ENCODE measurements at places on chromosomes 16 and 17. TPM values are rescaled to one million over a fixed set of nuclear protein-coding genes. Genes with fewer than 3 reads are reported as not detected.

DNA sequence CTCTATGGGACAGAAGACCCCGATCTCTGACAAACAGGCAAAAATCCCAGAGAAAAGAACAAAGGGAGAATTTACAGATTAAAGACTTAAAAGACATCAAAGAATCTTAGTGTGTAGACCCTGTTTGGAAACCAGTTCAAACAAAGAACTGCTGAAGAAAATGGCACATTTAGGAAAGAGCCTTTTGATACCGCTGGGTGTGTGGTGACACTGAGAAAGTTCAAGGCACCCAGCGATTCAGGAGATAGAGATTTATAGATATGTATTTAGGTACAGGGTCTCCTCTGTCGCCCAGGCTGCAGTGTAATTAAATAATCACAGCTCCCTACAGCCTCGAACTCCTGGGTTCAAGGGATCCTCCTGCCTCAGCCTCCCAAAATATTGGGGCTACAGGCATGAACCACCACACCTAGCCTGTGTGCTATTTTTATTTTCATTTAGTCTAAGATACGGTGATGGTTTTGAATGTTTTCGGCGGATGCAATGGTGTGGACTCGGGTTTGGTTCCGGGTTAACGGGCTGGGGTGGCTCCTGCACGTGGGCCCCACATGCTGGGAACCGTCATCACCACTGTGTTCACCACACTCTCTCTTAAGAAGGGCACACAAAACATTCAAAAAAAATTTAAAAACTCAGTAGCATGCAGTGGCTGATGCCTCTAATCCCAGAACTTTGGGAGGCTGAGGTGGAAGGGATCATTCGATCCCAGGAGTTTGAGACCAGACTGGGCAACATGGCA lies 114.0 kb downstream of the ZNF778 start:
- H3K27me3 ChIP-seq: no peaks in the 10 kb centered on the region
- peaks cover 47% of the 10 kb centered on the region for H3K4me1 ChIP-seq
- H3K4me3 ChIP-seq: no peak overlapping the region

GRCh38 chr17:8935191-8935590 lies 30.3 kb downstream of the PIK3R5 start:
- H3K27ac ChIP-seq: no peak overlapping the region
- H3K4me3 ChIP-seq: no peak overlapping the region
- H3K4me1 ChIP-seq: no peaks in the 10 kb centered on the region
- H3K36me3 ChIP-seq: no peaks in the 10 kb centered on the region
- H3K27me3 ChIP-seq: peaks cover 28% of the 10 kb centered on the region

DNA sequence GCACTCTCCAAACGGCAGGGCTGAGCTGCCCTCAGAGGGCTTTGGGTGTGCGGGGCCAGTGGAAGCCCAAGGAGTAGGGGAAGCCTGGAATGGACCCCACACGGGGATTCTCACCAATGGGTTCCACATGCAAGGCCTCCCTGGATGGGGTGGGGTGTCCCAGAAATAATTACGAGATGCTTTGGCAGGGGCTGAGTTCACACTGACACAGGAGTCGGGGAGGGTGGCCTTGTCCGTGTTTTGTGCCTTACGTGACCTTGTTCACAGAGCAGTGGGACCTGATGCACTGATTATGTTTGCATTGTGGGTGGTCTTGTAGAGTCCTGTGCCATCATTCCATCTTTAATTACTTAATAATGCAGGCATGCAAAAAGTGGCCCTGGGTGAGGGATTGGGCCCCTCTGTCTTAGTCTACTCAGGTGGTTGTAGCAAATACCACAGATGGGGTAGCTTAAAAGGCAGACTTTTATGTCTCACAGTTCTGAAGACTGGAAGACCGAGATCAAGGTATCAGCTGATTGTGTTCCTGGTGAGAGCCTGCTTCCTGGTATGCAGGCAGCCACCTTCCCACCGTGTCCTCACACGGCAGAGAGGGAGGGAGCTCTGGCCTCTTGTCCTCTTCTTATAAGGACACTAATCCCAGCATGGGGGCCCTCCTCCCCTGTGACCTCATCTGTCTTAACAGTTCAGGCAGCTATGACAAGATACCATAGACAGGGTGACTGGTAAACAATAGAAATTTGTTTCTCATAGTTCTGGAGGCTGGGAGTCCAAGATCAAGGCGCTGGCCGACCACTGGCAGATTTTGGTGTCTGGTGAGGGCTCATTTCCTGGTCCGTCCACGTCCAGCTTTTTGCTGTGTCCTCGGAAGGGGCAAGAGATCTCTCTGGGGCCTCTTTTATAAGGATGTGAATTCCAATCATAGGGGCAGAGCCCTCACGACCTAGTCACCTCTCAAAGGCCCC lies 239.4 kb downstream of the IRF8 start:
- H3K36me3 ChIP-seq: no peaks in the 10 kb centered on the region
- no peak overlapping the region for H3K27ac ChIP-seq
- DNase-seq: no peak

The HEATR9 gene
- not detected for total RNA-seq

GRCh38 chr16:79821911-79822310 lies 221.4 kb upstream of the MAF start:
- H3K4me3 ChIP-seq: no peak overlapping the region
- no peaks in the 10 kb centered on the region for H3K4me1 ChIP-seq
- no peaks in the 10 kb centered on the region for H3K27me3 ChIP-seq
